ENCODE measurements at places on chromosomes 2 and 18.

GRCh38 chr2:173119069-173119807, 43.6 kb downstream of the MAP3K20 start:
- no peak for DNase-seq

GRCh38 chr2:127428815-127429109, 10.5 kb downstream of the PROC start:
- no peak for DNase-seq

DNA sequence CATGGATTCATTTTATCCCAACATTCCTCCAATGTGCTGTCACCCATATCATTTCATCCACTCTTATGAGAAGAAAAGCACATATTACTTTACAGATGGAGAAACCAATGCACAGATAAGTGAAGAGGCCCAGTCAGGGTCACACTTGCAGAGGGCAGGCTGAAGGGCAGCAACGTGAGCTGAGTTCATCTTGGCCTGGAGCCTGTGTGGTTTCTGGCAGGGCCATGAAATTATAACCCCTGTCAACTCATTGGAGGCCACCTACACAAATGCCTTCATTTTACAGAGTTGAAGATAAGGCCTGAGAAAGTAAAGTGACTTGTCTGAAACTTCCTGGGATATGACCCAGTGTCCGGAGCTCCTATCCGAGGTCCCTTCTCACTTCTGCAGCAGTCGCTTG, 88.4 kb upstream of the NRP2 start:
- no peak for DNase-seq

DNA sequence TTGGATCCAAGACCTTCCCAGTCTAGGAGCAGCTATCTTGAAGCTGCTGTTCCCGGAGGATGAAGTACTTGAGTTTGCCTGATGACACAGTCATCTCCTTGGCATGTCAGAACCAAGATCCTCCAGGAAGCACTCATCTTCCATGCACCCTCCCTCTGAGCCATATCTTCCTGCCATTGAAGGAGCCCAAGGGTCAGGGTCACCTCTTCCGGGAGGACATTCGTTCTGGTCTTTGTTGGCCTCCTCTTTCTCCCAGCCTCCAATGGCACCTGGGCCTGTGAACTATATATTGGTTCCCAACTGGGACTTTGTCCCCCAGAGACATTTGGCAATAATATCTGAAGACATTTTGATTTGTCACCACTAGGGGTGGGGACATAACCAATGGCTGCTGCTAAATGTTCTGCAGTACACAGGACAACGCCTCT, 4.2 kb upstream of the MYO7B start:
- peak; percentile 26 for DNase-seq

DNA sequence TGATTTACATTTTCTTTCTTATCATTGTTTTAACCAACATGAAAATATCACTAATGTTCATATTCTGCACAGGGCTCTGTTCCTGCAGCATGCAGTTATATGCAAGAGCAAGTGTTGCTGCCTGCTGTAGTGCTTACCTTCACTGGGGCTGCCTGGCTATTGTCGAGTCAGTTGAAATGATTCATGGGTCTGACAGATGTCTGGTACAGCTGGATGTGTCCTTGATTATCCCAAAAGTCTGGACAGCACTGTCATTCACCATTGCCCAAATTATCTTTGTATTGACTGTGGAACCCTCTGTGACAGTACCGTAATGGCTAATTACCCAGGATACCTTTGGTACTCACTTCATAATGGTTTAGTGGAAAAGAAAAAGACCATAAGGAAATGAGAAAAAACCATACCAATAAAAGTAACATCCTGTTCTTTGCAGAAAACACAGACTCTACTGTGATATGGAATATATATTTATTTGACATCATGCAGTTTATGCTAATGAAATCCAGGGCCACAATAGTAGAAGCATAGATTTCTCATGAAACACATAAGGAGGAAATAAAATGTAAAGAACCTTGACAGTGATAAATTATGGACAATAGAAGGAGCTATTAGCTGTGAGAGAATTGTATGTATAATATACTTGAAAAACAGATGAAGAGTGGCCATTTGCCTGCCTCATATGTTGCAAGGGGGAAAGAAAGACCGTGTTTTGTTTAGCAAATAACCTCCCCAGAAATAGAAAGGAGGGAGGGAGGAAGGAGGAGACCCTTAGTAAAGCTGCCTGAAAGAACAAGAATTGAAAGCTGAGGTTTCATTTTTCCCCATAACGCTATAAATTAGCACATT, 249.8 kb upstream of the ATP5MC3 start:
- DNase-seq, result no peak

DNA sequence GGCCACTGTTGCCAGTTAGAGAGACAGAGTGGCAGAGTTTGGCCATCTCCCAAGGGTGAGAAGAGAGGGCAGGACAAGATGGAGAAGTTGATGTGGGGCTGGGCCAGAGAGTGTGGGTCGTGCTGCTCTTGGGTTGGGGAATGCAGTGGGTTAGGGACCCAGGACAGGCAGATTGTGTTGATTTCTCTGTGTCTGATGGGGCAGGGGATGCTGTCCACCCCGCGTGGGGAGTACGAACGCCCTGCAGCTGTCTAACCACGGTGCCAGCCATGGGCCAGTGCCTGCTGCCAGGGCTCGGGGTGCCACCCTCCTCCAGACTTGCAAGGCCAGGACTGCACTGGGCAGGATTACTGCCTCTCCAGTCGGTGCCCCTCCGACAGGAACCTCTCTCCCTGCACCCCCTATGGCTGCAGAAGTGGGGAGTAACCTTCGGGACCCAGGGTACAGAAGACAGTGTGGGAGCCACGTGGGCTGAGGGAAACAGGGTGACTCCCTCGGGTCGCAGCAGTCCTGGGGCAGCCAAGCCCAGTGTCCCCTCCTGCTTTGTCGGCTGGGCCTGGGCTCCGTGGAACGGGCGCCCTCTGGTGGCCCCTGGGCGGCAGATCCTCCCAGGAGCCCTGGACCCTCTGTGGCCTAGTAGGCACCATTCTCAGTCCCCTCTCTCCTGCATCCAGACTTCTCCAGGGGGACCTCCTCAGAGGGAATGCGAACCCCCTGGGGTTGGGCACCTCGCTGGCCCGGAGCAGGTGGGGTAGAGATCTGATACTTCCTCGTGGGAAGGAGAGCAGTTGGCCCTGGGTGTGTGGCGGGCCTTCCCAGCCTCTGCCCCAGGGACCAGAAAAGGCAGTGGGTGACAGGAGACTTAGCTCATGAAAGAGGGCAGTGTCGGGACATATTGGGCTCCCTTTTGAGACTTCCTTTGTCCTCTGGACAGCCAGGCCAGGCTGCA, 2.7 kb downstream of the GPC1 start:
- peak; percentile 62 for DNase-seq

DNA sequence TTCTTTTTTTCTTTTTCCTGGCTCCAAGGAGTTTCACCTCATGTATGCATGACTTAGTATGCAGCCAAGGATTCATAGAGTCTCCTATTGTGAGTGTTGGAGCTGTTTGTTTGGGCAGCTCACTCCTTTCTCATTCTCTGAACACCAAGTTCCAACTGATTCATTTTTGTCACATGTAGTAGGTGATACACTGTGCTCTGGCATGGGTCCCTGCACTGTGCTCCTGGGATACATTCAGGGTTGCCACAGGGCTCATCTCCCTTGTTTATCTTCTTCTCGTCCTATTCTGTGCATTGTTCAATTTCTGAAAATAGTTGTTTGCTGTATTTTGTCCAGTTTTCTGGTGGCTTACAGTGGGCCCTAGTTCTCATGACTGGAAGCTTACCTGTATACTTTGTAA, 96.8 kb downstream of the ZNF407 start:
- no peak for DNase-seq

GRCh38 chr2:136246086-136246669, 128.2 kb upstream of the CXCR4 start:
- peak; percentile 85 for DNase-seq

DNA sequence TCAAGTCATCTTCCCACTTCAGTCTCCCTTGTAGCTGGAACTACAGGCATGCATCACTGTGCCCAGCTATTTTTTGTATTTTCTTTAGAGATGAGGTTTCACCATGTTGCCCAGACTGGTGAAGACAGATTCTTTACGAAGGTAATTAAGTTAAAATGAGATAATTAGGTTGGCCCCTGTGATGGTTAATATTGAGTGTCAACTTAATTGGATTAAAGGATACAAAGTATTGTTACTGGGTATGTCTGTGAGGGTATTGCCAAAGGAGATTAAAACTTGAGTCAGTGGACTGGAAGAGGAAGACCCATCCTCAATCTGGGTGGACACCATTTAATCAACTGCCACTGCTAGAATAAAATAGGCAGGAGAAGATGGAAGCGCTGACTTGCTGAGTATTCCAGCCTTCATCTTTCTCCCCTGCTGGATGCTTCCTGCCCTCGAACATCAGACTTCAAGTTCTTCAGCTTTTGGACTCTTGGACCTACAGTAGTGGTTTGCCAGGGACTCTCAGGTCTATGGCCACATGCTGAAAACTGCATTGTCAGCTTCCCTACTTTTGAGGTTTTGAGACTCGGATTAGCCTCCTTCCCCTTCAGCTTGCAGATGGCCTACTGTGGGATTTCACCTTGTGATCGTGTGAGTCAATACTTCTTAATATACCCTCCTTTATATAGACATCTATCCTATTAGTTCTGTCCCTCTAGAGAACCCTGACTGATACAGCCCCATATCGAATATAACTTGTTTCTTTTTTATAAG, 269.1 kb downstream of the TMX3 start:
- DNase-seq, result no peak

DNA sequence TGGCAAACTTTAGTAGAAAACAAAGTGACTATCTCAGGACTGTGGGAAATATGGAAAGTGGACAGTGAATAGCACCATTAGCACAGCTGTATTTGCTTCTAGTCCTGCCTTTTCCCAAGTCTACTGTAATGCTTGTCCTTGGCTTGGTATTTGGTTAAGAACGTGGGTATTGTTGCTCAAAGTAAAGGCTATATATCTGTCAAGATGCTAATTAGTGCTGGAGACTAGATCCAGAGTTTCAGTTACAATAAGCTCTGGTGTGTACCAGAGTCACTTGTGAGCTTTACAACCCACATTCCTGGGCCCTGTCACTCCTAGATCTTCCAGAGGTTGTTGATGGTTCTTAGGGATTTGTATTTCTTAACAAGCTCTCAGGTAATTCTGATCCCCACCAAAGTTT, 313.6 kb downstream of the SLC8A1 start:
- DNase-seq, result no peak

DNA sequence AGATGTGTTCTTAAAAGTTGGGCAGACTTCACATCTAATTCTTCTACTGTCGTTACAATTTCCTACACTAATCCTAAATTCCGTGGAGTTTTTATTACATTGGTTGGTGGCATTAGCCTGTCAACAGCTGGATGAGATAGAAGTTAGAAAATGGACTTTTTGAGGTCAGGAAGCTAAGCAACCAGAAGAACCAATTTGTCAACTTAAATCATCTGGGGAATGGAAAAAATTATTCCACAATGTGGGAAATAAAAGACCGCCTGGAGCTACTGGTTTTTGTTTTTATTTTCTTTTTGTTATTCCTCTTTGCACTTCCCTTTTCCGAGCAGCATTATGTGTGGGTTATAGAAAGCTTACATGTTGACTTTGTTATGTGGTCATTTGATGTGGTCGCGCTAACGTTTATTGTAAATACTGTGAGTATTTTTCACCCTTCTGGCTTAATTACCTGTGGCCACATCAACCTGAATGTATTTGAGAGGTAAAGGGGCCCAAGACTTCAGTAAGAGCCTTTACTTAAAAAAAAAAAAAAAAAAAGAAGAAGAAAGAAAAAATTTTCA, 75.3 kb downstream of the PTPRM start:
- DNase-seq, result no peak

GRCh38 chr18:14098428-14098827, 33.8 kb downstream of the ZNF519 start:
- DNase-seq, result no peak

GRCh38 chr2:171319164-171319810, 114.5 kb downstream of the METTL8 start:
- peak; percentile 77 for DNase-seq

DNA sequence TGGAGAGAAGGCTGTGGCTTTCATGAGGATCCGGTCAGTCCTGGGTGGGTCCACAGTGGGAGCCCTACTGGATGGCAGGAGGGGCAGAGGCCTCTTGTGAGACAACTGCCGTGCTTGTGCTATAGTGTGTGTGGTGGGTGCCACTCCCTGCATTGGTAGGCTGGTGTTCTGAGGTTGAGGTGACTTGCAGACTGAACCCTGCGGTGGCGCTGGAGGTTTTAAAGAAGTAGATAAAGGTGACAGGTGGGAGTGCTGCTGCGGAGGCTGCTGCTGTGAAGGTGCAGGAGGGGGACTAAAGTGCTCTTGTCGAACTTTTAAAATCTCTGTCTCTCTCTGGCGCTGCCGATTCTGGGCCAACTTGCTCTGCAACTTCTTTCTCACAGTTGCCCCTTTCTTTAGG, 29.7 kb downstream of the INO80D start:
- DNase-seq, result no peak

DNA sequence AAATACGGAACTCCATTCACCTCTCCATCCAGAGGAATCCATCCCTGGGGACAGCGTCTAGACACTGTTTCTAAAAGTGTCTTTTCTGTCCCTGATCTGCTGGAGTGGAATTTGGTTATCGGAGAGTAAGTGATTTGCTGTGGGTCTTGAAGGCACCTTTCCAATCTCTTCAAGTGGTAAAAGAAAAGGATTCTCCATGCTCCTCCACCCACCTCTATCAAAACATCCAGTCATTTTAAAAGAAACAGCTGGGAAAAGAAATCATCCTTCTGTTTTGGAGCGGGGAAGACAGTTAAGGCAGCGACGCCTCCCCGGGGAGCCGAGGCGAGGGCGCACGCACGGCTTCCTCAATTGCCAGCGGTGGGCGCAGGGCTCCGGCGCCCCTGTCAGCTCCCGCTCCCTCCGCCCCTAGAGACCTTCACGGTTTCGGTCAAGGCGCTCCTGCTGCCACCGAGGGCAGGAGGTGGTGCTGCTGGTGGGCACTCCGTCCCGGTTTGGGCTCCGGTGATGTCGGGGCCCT, 547 bp downstream of the SLC35F5 start:
- peak; percentile 82 for DNase-seq

DNA sequence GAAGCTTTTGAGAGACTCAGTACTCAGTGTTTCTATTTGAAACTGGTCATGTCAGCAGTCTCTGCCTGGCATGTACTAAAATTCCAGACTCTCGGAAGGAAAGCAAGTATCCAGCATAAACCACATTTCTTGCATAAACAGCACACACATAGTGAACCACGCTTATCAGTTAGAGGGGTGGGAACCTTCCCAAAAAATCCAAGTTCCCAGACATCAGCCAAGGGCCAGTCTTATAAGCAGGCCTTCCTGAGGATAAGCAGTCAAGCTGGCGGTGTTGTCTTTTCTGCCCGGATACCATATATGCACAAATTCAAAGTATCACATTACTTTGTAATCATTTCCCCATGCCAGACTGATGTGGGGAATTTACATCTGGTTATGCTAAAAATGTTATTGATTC, 73.6 kb downstream of the ST6GAL2 start:
- DNase-seq, result no peak

Measured in NAMALWA (cell line).